KG1 (cell line): ENCODE measurements at places on chromosomes 6 and 20.

DNA sequence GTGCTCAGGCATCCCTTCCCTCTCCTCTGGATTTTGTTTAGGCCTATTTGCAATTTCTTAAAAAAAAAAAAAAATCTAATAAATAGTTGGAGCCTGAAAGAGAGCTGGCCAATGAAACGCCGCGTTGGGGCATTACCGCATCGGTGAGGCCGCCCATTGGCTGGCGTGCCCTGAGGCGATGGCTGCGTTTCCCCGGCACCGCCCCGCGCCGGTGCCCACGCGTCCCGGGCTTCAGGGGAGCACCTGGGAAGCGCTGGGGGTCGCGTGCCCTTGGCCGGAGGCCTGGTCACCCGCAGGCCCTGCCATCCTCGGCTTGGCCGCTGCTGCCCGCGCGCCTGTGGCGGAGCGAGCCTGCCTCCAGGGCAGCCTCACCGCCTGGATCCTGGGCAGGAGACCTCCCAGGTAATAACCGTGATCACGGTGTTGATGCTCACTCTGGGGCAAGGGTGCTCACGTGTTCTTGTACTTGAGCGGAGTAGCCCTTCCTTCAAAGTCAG lies 155.4 kb downstream of the NRN1 start:
- no peak for DNase-seq

DNA sequence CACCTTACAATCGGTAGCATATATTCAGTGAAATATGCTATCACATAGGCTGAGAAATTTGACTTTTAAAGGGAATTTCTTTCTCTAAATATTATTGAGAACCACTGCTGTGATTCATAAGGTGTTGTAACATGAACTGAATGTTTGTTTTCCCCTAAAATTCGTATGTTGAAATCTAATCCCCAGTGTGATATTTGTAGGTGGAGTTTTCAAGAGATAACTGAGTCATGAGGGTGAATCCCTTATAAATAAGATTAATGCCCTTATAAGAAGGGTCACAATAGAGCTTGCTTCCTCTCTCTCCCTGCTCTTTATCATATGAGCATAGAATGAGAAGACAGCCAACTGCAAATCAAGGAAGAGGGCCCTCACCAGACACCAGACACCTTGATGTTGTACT lies 64.8 kb downstream of the LMBRD1 start:
- DNase-seq, result no peak

GRCh38 chr6:31076611-31077010 lies 35.8 kb downstream of the C6orf15 start:
- DNase-seq, result no peak

DNA sequence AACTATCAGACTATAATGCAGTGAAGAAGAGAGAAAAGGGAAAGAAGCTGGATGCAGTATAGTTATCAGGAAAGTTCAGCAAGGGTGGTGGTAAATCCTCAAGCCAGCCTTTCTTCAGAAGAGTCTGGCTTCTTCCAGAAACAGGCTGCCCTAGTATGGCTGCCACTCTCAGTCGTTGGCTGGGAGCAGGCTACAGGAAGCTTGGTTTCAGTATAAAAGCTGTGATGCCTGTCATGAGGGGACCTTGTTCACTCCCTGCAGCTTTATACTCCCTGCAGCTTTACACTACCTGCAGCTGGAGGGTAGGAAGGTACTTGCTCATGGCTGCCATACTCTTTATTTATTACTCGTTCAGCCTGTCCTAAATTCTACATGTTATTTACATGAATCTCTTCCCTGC lies 63.3 kb upstream of the ARHGAP18 start:
- no peak for DNase-seq

GRCh38 chr6:113388996-113389395 lies 468.1 kb upstream of the MARCKS start:
- no peak for DNase-seq

DNA sequence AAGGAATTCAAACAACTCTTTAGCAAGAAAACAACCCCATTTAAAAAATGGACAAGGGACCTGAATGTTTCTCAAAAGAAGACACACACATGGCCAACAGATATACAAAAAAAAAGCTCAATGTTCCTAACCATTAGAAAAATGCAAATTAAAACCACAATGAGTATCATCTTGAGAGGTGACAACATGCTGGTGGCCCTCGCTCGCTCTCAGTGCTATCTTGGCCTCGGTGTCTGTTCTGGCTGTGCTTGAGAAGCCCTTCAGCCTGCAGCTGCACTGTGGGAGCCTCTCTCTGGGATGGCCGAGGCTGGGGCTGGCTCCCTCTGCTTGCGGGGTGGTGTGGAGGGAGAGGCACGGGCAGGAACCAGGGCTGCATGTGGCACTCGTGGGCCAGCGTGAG lies 13.4 kb downstream of the SPINT4 start:
- no peak for DNase-seq

- no peak for DNase-seq
Measured at GRCh38 chr6:143064271-143064670, 3.6 kb downstream of the AIG1 start.

- no peak for DNase-seq
Measured at GRCh38 chr6:92608751-92609150, 810.6 kb downstream of the EPHA7 start.

DNA sequence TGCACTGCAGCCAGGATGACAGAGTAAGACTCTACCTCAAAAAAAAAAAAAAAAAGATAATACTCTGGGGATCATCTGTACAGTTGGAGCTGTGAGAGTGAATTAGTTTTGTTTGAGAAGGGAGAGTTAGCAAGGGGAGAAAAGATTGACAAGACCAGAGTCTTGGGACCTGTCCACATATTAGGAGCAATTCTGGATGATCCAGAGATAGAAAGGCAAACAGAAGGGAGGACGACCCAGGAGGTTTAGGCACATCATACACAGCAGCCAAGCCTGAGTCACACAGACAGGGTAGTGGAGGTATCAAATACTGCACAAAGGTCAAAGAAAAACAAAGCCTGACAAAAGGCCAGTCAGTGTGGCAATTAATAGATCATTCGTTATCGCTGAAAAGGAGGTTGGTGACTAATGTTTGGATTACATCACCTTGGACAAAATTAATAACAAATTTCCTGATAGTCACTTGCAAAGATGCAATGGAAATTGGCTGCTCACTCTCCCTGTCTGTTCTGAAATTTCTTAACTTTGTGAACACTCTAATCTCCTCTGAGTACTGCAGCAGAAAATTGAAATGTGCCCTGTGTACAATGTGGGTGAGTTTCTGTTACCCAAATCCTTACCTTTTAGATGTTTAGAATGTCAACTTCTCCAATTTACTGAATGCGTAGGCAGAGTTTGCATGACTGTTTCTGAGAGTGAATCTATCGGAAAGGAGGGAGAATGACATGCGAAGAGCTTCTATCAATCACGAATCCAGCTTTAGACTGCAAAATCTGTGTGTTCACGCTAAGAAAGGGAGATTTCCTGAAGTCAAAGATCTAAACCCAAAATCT lies 105.4 kb downstream of the TSHZ2 start:
- no peak for DNase-seq

GRCh38 chr6:3529232-3529631 lies 72.4 kb upstream of the SLC22A23 start:
- DNase-seq, result no peak

- DNase-seq, result no peak
Measured at GRCh38 chr6:170445487-170445886, 107.6 kb downstream of the PSMB1 start.

DNA sequence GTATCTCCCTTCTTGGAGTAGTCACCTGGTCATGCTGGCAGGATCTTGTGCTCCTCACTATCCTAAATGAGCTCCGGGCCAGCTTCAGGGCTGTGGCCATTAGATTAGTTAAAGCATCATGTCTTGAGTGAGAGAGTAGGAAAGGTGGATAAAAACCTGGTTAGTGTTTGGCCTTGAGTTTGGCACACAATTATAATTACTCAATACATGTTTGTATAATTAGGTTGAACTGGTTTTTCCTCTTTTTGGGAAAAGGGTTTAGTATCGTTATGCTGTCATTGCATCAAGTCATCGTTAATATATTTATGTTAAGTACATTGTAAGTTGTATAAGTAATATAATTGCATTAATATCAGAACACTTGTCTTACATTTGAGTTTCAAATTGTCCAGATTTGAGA lies 126.3 kb downstream of the CDKAL1 start:
- DNase-seq, result no peak

DNA sequence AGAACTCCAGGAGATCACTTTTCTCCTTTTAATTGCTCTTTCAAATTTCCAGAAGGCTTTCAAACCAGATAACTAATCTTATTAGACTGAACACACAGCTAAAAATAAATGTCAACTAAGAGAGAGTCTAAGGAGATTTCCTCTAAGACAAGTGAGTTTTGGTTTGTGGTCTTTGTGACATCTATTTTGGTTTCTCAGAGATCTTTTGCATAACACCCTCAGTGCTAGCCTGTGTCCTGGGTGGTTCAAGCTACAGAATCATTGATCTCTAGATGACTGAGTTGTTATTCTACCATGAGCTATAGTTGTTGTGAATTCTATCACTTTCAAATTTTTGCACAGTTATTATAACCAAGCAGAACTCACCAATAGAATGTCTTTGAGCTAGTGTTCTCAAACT lies 49.1 kb upstream of the PLCB4 start:
- DNase-seq, result no peak

DNA sequence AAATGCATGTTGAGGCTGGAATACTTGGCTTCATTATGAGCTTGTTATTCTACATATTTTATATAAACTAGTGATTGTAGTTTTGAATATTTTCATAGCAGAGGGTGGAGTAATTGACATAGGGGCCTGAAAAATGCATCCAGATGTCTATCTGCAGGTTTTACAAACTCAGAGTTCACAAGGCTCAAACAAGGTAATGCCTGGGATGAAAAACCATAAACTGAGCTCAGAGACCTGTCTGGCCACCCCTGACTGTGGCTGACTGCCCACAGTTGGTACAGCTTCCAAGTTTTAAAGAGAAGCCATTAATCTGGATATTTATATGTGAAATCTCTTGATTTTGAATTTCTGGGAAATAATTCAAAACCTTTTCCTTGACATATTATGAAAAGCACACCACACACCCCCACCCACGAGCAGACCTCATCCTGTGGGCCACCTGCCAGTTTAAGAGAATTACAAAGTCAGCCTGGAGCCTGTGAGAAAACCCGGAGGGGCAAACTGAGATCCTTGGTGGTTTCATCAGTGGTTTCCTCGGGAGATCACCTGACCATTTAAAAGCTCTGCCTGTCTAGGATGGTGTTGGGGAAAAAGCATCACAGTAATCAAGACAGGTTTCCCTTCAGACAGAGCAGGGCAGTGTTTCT lies 230.1 kb downstream of the SAMD5 start:
- DNase-seq, result no peak

DNA sequence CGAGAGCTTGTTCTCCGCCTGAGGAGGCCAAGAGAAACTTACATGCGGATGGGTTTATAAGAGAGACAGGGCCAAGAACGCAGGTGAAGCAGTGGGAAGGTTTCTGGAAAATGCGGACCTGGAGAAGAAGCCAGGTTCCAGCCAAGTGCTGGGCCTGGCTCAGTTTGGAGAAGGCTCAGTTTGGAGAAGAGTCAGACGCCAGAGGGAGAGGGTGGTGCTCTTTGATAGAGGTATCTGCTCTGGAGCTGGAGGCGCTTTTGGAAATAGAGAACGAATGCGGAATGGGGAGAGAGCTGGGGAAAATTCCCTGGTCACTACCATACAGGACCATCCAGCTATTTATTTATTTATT lies 753 bp downstream of the RSPH9 start:
- DNase-seq, result no peak

GRCh38 chr6:51474022-51474975 lies 613.1 kb downstream of the PKHD1 start:
- DNase-seq, result no peak

DNA sequence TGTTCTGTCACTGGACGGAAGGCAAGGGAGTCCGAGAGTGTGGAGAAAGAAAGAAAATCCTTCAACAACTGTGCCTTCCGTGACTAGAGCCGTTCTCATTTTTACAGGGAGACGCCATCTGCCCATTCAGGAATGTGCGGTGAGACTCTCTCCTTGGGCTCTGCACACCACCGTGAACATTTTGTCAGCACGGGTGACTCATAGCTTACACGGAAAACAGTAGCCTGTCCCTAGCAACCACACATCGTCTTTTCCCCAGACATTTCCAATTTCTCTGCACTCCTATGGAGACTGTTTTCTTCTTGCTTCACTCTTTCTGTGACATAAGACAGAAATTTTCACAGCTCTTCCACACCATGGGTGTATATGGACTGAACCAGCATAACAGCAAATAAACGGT lies 55.1 kb downstream of the TBXT start:
- no peak for DNase-seq

- no peak for DNase-seq
Measured at GRCh38 chr6:12393100-12393499, 102.9 kb downstream of the EDN1 start.

GRCh38 chr6:71855406-71855805 lies 30.9 kb upstream of the RIMS1 start:
- no peak for DNase-seq

- DNase-seq, result no peak
Measured at GRCh38 chr6:157172830-157173536, 150.3 kb downstream of the TMEM242 start.

GRCh38 chr20:63533871-63534393 lies 3.2 kb downstream of the PTK6 start:
- no peak for DNase-seq

- no peak for DNase-seq
Measured at GRCh38 chr20:3751675-3752385, 15.7 kb downstream of the ADISSP start.

GRCh38 chr6:127058027-127058426 lies 60.4 kb upstream of the RSPO3 start:
- no peak for DNase-seq

- no peak for DNase-seq
Measured at GRCh38 chr6:53313784-53314400, 34.9 kb downstream of the ELOVL5 start.

- no peak for DNase-seq
Measured at GRCh38 chr20:43397147-43397546, 60.5 kb upstream of the SRSF6 start.
